ENCODE measurements at places on chromosomes 12 and 14.
A peak's percentile ranks its signal among the peaks of the same experiment; 100 is the strongest.

DNA sequence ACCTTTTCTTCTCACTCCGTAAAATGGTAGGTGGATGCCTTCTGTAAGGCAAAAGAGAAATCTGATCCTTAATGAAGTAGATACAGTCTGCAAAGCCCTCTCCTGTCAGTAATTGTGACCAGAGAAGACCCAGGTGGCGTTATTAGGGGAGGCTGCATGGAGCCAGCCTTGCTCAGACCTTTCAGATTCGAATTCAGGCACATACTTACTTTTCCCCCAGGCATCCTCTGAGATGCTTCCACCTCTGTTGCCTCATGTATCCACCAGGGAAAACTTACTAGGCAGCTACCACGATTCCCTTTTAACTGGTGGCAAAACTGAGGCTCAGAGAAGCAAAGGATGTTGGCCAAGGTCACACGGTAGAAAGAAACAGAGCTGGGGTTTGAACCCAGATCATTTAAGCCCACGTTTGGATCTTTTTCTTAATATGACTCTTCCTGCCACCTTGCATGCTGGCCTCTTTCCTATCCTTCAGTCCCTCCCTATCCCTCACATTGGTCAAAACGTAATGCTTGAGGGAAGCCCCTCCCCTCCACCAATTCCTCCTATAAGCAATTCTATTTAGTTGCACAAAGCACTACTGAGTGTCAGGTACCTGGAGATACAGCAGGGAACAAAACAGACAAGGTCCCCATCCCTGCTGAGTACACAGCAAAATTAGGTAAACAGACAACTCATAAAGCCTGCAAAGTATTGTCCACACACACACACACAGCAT, 179.4 kb downstream of the KSR2 start:
- DNase-seq = no peak

- DNase-seq = no peak
These were observed 19.1 kb upstream of the FOS start for GRCh38 chr14:75259510-75259855.

DNA sequence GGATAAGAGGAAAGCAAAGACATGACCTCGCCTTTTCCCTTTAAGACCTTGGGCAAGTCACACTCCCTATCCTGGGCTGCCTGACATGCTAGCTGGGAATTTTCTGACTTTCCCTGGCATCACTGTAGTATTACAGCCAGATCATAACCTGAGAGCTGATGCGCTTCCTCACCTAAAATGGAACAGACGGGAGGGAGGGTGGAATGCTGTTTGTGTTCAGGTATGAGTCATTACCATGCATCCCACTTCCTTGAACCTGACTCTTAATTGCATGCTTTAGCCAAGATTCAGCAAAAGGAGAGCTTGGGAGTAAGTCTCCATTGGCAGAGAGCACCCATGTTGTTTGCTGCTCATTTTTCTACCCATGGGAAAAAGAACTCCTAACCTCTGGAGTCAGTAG, 156.5 kb downstream of the KCNK10 start:
- DNase-seq = no peak

DNA sequence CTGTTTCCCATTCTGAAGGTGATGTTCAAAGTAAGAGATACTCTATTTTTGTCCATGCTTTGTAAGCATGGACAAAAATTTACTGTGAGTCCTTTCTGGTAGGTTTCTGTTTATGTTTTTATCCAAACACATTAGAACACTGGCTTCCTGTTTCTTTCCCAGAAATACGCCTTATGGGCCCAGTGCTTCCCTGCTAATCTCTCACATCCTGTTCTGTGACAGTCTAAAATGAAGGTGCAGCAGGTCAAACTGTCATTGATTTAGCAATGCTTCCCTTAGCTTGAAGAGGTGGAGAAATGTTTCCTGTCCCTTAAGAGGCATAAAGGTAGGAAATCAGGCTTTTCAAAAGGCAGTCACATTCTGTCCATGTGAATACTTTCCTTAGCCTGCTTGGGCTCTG, 305.6 kb downstream of the RPS29 start:
- no peak for DNase-seq

GRCh38 chr12:11584221-11584855, 65.1 kb upstream of the ETV6 start:
- DNase-seq = peak; percentile 95

- no peak for DNase-seq
These were observed 536.3 kb upstream of the CCDC196 start for GRCh38 chr14:65949711-65950516.

- DNase-seq = peak; percentile 30
These were observed 8.4 kb upstream of the SYCP3 start for GRCh38 chr12:101747697-101748096.

DNA sequence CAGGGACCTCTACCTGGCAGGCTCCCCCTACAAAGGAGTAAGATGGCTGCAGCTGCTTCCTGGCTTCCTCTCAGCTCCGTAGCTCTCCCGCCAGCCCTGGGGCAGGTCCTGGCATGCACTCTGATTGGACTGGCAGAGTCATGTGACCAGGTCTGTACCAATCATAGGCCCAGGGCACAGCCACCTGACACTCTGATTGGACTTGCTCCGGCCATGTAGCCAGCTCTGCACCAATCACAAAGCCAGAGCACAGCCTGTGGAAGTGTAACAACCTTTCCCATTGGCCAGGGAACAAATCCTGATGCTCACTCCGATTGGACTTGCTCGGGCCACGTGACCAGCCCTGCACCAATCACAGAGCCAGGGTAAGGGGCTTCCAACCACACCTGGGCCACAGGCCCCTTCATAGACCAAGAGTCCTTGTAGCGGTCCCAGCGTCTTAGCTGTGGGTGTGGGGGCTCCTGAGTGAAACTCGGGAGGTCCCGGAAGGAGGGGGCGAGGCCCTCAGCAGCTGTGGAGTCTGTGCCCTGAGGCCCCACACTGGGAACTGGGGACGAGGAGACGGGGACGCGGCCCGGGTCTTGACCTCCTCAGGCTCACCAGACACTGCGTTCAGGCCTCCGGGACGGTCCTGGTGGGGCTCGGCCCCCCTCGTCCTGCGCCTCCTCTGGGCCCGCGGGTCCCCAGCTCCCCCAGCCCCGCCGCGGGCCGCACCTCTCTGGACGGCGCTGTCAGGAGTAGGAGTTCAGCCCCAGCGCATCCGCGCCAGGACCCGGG, 210.6 kb downstream of the ADGRD1 start:
- no peak for DNase-seq

GRCh38 chr12:89333564-89334252, 18.6 kb downstream of the DUSP6 start:
- DNase-seq = peak; percentile 95

GRCh38 chr14:103547941-103548462, 14.5 kb downstream of the BAG5 start:
- no peak for DNase-seq

DNA sequence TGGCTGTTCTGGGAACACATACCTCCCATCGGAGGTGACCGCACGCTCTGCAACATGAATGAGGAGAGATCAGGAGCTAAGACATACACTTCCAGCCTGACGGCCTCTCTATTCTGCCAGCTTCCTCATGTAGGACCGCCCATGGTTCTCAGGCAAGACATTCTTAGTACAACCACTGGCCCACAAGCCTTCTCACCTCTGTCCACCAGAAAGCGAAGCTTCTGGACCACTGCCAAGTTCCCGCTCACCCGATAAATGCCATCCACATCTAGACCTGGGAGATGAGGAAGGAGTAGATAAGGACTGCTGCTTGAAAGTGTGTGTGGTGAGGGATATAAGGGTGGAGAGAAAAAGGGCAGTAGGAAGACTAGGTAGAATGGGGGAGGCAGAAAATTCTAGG, 5.2 kb downstream of the ARHGAP9 start:
- DNase-seq = no peak

DNA sequence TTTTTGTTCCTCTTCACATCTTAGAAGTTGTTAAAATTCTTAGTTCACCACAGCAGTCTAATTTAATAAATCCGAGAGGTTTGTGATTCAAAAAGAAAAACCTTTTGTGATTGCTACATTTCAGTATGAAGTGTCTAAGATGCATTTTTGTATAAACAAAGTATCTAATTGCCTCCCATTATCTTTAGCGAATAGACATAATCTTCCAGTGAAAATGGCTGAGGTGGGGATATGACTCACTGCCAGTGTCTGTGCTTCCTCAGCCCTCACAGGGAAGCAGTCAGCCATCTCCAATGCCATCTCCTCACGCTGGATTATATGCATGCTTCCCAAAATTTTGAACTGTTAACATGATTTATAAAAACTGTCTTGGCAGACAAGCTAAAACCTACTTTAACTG, 7.6 kb downstream of the GCH1 start:
- DNase-seq = peak; percentile 5

DNA sequence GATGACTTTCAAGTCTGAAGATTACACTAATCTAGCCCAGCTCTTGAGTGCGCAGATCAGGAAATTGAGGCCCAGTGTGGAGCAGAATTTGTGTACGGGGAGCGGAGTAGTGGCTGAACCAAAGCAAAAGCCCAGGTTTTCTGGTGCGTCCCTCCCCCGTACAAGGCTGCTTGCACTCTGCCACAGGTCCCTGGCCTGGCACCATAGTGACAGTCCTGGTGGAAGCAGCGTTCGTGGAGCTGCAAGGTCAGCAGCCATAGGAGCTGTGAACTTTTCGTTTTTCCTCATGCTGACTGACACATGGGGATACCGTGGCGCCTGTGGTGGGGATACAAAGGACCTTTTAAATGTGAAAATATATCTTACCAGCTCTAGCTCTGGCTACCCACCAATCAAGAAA, 1.7 kb downstream of the EVL start:
- DNase-seq = peak; percentile 58

DNA sequence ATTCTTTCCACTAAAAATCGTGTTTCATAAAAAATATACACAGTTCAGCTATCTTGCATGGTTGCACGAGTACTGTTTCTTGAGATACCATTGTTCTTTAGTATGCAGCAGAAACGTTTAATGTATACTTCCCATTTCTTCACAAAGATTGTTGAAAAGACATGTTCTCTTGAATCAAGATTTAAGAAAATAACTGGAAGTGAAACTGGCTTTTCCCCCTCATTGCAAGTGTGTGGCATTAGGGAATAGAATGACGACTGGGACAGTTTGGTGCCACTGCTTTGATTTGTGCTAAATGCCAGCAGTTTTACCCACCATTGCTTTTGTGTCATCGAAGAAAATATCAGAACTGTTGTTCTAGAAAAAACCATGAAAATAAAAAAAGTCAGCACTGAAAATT, 20.3 kb upstream of the DHRS2 start:
- DNase-seq = peak; percentile 80

DNA sequence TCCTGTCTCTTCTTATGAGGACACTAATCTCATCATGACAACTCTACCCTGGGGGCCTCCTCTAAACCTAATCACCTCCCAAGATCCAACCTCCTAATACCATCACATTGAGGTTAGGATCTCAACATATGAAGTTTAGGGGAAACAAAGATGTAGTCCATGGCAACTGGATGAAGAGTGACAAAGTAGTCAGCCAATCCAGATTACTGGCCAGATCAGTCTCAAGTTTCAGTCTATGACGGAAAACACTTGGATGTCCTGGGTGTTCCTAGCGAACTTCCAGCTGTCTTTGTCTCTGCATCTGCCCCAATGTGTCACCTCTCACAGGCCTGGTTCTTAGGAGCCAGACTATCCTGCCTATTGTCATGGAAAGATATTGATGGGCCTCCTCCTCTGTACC, 630.8 kb downstream of the AACS start:
- DNase-seq = no peak

DNA sequence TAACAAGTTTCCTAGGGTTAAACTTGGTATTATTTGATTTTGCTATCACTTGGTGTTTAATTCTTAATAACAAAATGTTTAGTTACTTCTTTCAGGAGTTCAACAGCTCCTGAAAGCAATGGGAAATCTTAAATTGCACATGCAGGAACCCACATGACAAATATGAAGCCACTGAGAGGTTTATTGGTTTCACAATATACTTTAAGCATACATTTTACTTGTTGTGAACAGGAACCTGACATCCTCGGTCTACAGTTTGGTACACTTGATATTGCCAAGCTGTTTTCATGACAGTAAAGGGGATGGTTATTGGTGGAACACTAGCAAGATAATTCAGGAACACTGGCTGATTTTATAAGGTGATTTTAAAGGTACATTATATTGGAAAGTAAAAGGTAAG, 46.2 kb downstream of the SLC38A1 start:
- DNase-seq = peak; percentile 53

DNA sequence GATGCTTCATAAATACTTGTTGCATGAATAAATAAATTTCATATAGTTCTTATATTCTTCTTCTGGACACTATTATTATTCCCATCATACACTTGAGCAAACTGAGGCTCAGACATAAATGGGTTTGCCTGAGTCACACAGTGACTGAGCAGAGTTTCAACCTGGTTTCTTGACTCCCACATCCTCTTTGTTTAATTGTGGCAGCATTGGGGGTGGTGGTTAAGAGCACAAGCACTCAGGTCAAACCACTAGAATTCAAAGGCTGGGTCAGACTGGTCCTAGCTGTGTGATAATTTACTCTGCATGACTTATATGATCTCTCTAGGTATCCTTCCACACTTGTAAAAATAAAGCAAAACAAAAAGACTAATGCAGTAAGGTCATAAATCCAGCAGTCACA, 274.9 kb upstream of the SRRM4 start:
- DNase-seq = no peak

DNA sequence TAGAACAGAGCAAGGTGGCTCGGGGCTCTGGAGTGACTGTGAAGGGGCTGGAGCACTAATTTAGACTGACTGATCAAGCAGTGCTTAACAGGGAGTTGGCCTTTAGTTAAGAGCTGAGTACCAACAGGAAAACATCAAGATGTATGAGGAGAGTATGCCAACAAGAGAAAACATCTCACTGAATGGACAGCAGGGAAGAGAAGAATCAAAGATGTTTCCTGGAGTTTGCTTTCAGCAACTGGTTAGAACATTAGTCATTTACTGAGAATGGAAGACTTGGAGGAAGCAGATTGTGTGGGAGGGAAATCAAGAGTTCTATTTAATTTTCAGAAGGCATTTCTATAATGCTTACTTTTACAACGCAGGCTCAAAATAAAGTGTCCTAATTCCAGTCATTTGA, 259.3 kb downstream of the ADAMTS20 start:
- DNase-seq = no peak

- peak; percentile 43 for DNase-seq
These were observed 86.5 kb upstream of the CEP83 start for GRCh38 chr12:94545935-94546771.

Data from suppressor macrophage (primary cell).